ENCODE measurements at places on chromosomes 13 and 19.

DNA sequence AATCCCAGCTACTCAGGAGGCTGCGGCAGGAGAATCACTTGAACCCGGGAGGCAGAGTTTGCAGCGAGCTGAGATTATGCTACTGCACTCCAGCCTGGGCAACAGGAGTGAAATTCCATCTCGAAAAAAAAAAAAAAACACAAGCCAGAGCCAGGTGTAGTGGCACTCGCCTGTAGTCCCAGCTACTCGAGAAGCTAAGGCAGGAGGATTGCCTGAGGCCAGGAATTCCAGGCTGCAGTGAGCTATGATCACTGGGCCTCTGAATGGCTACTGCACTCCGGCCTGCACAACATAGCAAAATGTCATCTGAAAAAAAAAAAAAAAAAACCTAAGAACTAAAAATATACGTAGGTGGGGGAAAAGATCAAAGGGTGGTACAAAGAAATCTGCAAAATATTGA is 19.4 kb downstream of the EPS15L1 start:
- DNase-seq: no peak

DNA sequence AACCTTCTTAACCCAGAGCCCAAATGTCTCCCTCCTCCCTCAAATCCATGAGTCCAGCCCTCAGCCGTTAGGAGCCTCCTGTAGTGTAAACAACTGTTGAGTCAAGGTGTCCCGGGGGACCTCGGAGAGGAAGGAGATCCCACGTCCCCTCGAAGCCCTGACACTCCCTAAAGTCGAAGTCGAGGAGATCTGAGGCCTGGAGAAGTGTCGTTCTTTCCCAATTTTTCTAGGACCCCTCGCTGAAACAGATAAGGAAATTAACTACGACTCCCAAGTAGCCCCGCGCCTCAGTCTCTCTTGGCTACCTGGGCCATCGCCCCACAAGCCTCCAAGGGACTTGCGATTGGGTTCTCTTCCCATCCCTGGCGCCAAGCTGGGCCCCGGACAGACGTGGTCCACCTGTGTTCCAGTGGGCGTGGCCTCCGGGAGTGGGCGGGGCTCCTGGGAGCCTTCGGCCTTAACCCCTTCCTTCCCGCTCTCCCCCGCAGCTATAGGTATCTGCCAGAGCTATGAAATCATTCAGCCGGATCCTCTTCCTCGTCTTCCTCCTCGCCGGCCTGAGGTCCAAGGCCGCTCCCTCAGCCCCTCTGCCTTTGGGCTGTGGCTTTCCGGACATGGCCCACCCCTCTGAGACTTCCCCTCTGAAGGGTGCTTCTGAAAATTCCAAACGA is 869 bp downstream of the GFY start:
- no peak for DNase-seq

GRCh38 chr13:43285933-43286597 is 262.7 kb downstream of the DNAJC15 start:
- no peak for DNase-seq

GRCh38 chr19:17775991-17776803 is 18.7 kb upstream of the B3GNT3 start:
- no peak for DNase-seq

DNA sequence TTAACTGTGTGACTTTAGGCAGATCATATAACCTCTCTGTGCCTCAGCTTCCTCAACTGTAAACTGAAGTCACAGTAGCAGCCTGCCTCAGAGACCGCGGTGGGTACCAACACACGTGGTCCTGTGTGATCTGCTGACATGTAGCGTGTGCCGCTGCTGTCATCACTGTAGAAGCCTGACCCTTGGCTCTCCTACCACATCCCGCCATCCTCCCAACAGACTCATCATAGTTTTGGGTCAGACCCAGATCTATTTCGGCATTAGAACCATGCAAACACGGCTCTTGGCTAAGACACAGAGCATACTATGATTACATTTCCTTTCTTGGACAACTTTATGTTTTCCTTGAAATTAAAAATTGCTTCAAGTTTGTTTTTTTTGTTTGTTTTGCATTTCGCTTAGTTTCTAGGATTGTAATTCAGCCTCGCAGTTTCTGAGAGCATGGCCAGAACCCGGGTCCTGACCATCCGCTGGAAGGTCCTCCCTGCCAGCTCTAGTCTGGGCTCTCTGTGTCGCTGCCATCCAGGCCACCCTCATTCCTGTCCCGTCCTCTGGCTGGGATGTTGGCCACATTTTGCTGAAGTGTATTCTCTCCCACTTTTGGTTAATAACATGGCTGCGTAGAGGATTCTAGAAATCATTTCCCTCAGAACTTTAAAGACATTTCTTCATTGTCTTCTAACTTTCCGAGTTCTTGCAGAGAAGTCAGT is 53.0 kb downstream of the GGACT start:
- DNase-seq: no peak
